ENCODE measurements at places on chromosomes 5 and 9. TPM values are rescaled to one million over a fixed set of nuclear protein-coding genes. Genes with fewer than 3 reads are reported as not detected.

- H3K27me3 ChIP-seq: peaks cover 36% of the 10 kb centered on the region
- DNase-seq: no peak
- peaks cover 3% of the 10 kb centered on the region for H3K36me3 ChIP-seq
- no peak overlapping the region for H3K27ac ChIP-seq
Measured at GRCh38 chr9:106867286-106867685, 4.3 kb downstream of the ZNF462 start.

DNA sequence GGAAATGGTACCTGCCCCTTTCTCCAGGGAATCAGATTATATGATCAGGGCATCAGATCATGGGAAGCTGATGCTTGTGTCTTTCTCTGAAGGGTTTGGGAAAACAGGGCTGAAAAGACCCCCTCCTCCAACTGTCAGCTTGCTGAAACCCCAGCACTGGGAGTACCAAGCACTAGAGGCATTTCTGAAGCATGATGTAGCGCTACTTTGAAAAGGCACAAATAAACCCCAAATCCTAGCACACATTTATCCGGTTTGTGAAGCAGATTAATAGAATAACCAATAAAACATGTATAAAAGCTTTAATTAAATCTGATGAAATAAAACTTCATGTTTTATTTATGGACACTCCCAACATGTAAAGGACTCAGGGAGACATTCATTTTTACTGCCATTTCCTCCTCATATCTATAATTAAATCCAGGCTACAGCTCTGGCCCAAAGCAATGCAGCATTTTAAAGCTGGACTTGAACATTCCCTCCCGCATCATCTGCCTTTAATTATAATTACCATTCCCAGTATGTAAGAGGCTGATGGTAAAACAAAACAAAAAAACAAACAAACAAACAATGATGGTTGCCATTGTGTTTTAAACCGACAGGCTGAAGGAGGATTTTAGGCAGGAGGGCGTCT is 298.2 kb upstream of the RFX3 start:
- peaks cover 9% of the 10 kb centered on the region for H3K27me3 ChIP-seq
- no peak for DNase-seq
- H3K36me3 ChIP-seq: no peaks in the 10 kb centered on the region
- no peaks in the 10 kb centered on the region for H3K4me1 ChIP-seq
- no peak overlapping the region for H3K27ac ChIP-seq
- no peak overlapping the region for H3K4me3 ChIP-seq

- H3K27ac ChIP-seq: no peak overlapping the region
- H3K4me1 ChIP-seq: no peaks in the 10 kb centered on the region
- H3K4me3 ChIP-seq: no peak overlapping the region
- no peak for DNase-seq
Measured at GRCh38 chr5:107265193-107265592, 405.5 kb downstream of the EFNA5 start.

GRCh38 chr9:35519692-35520363 is 29.9 kb downstream of the RUSC2 start:
- H3K27ac ChIP-seq: no peak overlapping the region
- H3K4me3 ChIP-seq: no peak overlapping the region
- no peaks in the 10 kb centered on the region for H3K27me3 ChIP-seq
- DNase-seq: no peak
- no peaks in the 10 kb centered on the region for H3K36me3 ChIP-seq

GRCh38 chr9:72315089-72315509 is 49.9 kb downstream of the ZFAND5 start:
- peaks cover 5% of the 10 kb centered on the region for H3K27me3 ChIP-seq
- H3K4me3 ChIP-seq: no peak overlapping the region
- no peaks in the 10 kb centered on the region for H3K4me1 ChIP-seq
- no peak overlapping the region for H3K27ac ChIP-seq
- no peak for DNase-seq

GRCh38 chr5:31728039-31728438 is 89.1 kb downstream of the PDZD2 start:
- H3K27ac ChIP-seq: no peak overlapping the region
- no peak overlapping the region for H3K4me3 ChIP-seq

MCC gene
- 1.0 TPM for total RNA-seq

KDM3B gene
- 52.7 TPM for total RNA-seq

PCDHGA7 gene
- 0.05 TPM for total RNA-seq

FRRS1L gene
- total RNA-seq: not detected

All from activated CD4-positive, alpha-beta T cell treated with anti-CD3 and anti-CD28 coated beads, Interleukin-2, amount 10 ng/mL, durations not matched to agents 24 days and 14 days (primary cell).